SK-N-SH (cell line): ENCODE measurements at places on chromosomes 4 and X. TPM values are rescaled to one million over a fixed set of nuclear protein-coding genes. Genes with fewer than 3 reads are reported as not detected.

ASB9 gene
- 2.5 and 3.4 TPM in 2 replicates for polyA plus RNA-seq

ART3 gene
- polyA plus RNA-seq, result not detected in 2 replicates

FGF13 gene
- 0.12 and 0.16 TPM in 2 replicates for polyA plus RNA-seq

PAGE5 gene
- 5.1 and 7.1 TPM in 2 replicates for polyA plus RNA-seq

TCEAL2 gene
- polyA plus RNA-seq, result 0.12 and 0.23 TPM in 2 replicates

SLC39A8 gene
- polyA plus RNA-seq, result 1.5 TPM in 2 replicates

ADAM29 gene
- polyA plus RNA-seq, result not detected in 2 replicates

MAGEB2 gene
- polyA plus RNA-seq, result 1.6 and 2.7 TPM in 2 replicates

CD99 gene
- polyA plus RNA-seq, result 149 and 346 TPM in 2 replicates

DCAF16 gene
- polyA plus RNA-seq, result 23.5 and 28.5 TPM in 2 replicates

SSX1 gene
- polyA plus RNA-seq, result 0.05 TPM in 1 of 2 replicates, not detected in the other

CFAP97 gene
- polyA plus RNA-seq, result 10.6 and 14.1 TPM in 2 replicates

UBL4A gene
- 27.4 and 27.8 TPM in 2 replicates for polyA plus RNA-seq

GAGE12F gene
- not detected in 2 replicates for polyA plus RNA-seq

RNF128 gene
- not detected in 2 replicates for polyA plus RNA-seq

HSFX3 gene
- polyA plus RNA-seq, result not detected in 2 replicates

XK gene
- not detected in 2 replicates for polyA plus RNA-seq

HMGN5 gene
- 1.5 and 1.9 TPM in 2 replicates for polyA plus RNA-seq

DRP2 gene
- 0.16 and 0.21 TPM in 2 replicates for polyA plus RNA-seq

NAT8L gene
- polyA plus RNA-seq, result 0.43 and 0.86 TPM in 2 replicates

PNMA6A gene
- polyA plus RNA-seq, result 0.71 and 0.81 TPM in 2 replicates

CTAG2 gene
- polyA plus RNA-seq, result 3.7 and 6.8 TPM in 2 replicates

MEPE gene
- polyA plus RNA-seq, result not detected in 2 replicates

FRMD7 gene
- polyA plus RNA-seq, result not detected in 2 replicates

PCDH19 gene
- polyA plus RNA-seq, result under 0.01 and 0.02 TPM in 2 replicates

TLR1 gene
- polyA plus RNA-seq, result 0.03 TPM in 1 of 2 replicates, not detected in the other

NPFFR2 gene
- polyA plus RNA-seq, result 6.2 and 7.8 TPM in 2 replicates

MYOZ2 gene
- 0.26 and 0.62 TPM in 2 replicates for polyA plus RNA-seq

LGI2 gene
- polyA plus RNA-seq, result not detected in 2 replicates

TMPRSS11B gene
- polyA plus RNA-seq, result not detected in 2 replicates

GAGE2A gene
- not detected in 2 replicates for polyA plus RNA-seq

SCML2 gene
- 3.2 and 4.1 TPM in 2 replicates for polyA plus RNA-seq

FHDC1 gene
- 0.02 and 0.03 TPM in 2 replicates for polyA plus RNA-seq
